ENCODE measurements at places on chromosomes 1 and 21. TPM values are rescaled to one million over a fixed set of nuclear protein-coding genes. Genes with fewer than 3 reads are reported as not detected.

The HTR6 gene
- total RNA-seq = not detected

The ANP32E gene
- total RNA-seq = 23.6 TPM

The COL11A1 gene
- total RNA-seq = 25.9 TPM

The RXFP4 gene
- not detected for total RNA-seq

The HSPG2 gene
- total RNA-seq = 219 TPM

The NBPF19 gene
- total RNA-seq = 19.5 TPM

The ASCL5 gene
- total RNA-seq = not detected

The HSF2BP gene
- total RNA-seq = 2.6 TPM

The ILDR2 gene
- total RNA-seq = 17.5 TPM

The BEST4 gene
- not detected for total RNA-seq

The E2F2 gene
- total RNA-seq = 0.15 TPM

The HSD11B1 gene
- total RNA-seq = not detected

The PLA2G4A gene
- 0.94 TPM for total RNA-seq

The FAM177B gene
- total RNA-seq = not detected

The FCER1A gene
- not detected for total RNA-seq

The HNRNPCL1 gene
- not detected for total RNA-seq

The C1orf115 gene
- 10.7 TPM for total RNA-seq

The MPL gene
- not detected for total RNA-seq

The LCE2C gene
- not detected for total RNA-seq

The TPR gene
- 106 TPM for total RNA-seq

The OTUD7B gene
- 11.3 TPM for total RNA-seq

The RIMKLA gene
- total RNA-seq = 1.0 TPM
